ENCODE measurements at places on chromosomes 4 and X. TPM values are rescaled to one million over a fixed set of nuclear protein-coding genes. Genes with fewer than 3 reads are reported as not detected.

GRCh38 chr4:108270466-108271450 is 102.0 kb upstream of the LEF1 start:
- H3K4me1 ChIP-seq: no peaks in the 10 kb centered on the region
- no peaks in the 10 kb centered on the region for H3K36me3 ChIP-seq
- no peak overlapping the region for H3K27ac ChIP-seq
- no peak overlapping the region for H3K4me3 ChIP-seq

DNA sequence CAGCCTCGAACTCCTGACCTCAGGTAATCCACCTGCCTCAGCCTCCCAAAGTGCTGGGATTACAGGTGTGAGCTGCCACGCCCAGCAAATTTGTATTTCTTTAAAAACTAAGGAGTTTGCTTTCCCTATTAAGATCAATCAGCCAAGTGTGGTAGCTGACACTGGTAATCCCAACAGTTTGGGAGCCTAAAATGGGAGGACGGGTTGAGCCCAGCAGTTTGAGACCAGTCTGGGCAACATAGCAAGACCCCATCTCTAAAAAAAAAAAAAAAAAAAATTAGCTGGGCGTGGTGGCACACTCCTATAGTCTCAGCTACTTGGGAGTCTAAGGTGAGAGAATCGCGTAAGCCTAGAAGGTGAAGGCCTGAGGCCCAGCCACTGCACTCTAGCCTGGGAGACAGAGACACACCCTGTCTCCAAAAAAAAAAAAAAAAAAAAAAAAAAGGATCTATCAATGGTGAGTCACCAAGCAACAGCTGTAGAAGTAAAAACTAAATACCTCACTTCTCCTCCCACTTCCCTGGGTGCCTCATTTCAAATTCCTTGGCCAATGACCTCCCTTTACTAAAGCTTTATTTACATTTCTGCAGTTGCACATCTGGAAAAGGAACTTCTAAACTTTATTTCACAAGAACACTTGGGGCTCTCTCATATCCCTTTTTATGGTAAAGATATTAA is 54.5 kb downstream of the LDB2 start:
- no peaks in the 10 kb centered on the region for H3K36me3 ChIP-seq
- H3K4me1 ChIP-seq: no peaks in the 10 kb centered on the region
- no peak overlapping the region for H3K27ac ChIP-seq
- no peak overlapping the region for H3K4me3 ChIP-seq

DNA sequence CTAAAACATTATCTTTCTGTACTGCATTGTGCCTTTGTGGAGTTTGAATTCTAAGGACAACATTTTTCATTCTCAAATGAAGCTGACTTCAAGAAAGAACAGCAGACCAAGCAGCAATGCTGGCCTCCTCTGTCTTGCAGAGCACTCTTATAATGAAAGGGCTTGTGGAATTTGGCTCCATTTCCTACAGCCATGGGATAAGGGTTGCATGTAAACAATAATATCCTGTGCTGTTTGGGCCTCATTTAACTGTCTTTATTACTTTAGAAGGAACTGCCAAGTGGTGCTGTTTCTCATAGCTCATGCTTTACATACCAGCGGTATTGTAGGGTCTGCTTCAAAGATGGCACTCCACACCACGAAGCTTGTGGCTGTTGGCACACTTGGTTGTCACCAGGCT is 111.4 kb upstream of the EOLA2 start:
- no peak overlapping the region for H3K4me3 ChIP-seq
- no peak overlapping the region for H3K27ac ChIP-seq
- no peak for DNase-seq

DNA sequence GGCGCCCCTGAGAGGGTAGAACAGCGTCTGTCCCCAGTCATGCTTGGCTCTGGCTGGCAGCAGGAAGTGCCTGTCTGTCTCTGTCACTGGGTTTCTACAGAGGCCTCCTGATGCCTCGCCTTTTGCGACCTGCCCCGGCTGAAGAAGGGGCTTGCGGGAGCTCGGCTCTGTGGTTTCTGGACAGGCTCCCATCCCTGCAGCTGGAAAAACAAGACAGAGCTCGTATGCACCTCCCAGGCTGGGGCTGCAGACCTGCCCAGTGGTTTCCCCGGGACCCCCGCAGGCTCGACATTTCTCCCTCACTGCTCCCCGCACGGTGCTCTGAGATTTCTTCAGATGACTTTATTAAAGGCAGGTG is 57.0 kb upstream of the SORCS2 start:
- H3K36me3 ChIP-seq: no peaks in the 10 kb centered on the region
- no peak overlapping the region for H3K27ac ChIP-seq
- H3K4me3 ChIP-seq: no peak overlapping the region
- no peak for DNase-seq
- no peaks in the 10 kb centered on the region for H3K4me1 ChIP-seq

GRCh38 chr4:86661006-86661405 is 66.9 kb downstream of the PTPN13 start:
- H3K4me1 ChIP-seq: peaks cover 9% of the 10 kb centered on the region
- H3K27ac ChIP-seq: no peak overlapping the region
- H3K4me3 ChIP-seq: no peak overlapping the region
- H3K27me3 ChIP-seq: no peaks in the 10 kb centered on the region
- DNase-seq: no peak

Gene ING2
- 16.1 TPM for total RNA-seq

DNA sequence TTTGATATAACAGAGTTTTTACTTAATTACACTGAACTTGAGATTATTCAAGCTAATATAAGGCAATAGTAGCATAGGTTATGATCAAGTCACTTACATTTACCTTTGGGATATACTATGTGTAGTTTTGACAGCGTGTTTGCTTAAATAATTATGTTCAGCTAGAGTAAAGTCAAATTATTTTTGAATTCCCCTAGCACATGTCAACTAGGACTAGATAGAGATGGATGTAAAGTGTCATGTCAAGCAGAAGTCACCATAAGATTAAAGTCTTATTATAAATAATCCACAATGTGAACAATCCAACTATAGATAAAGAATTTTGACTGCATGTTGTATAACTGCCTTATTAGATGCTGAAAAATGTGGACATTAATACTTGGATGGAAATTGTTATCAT is 665.2 kb downstream of the GRID2 start:
- no peak for DNase-seq
- H3K27ac ChIP-seq: no peak overlapping the region
- no peaks in the 10 kb centered on the region for H3K36me3 ChIP-seq
- no peak overlapping the region for H3K4me3 ChIP-seq
- H3K4me1 ChIP-seq: no peaks in the 10 kb centered on the region
- H3K27me3 ChIP-seq: no peaks in the 10 kb centered on the region

Gene GC
- 2.5 TPM for total RNA-seq

Gene VCX2
- not detected for total RNA-seq

DNA sequence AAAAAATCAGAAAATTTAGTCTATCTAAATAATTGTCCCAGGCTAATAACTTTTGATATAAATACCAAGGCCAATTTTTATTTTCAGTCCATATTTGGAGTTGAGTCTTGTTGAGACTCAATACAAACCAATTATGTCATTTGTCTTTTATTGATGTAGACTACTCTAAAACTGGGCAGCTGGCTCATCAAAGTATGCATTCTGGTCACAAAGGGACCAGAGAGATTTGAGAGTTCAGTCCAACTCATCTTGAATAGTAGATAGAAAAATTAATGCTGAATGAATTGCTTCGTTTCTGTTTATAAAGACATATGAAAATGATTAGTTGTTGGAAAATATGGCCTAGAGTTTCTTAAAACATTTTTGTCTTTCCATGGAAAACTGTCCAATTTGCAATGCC is 412.5 kb upstream of the KLHL4 start:
- DNase-seq: no peak
- H3K27me3 ChIP-seq: no peaks in the 10 kb centered on the region
- H3K4me1 ChIP-seq: no peaks in the 10 kb centered on the region
- H3K27ac ChIP-seq: no peak overlapping the region
- H3K36me3 ChIP-seq: no peaks in the 10 kb centered on the region
- H3K4me3 ChIP-seq: no peak overlapping the region

GRCh38 chr4:86975927-86976326 is 41.1 kb downstream of the AFF1 start:
- peaks cover 58% of the 10 kb centered on the region for H3K4me1 ChIP-seq
- peaks cover 5% of the 10 kb centered on the region for H3K36me3 ChIP-seq
- H3K27me3 ChIP-seq: no peaks in the 10 kb centered on the region
- H3K27ac ChIP-seq: peak overlapping the region; percentile 50
- no peak overlapping the region for H3K4me3 ChIP-seq

Gene KLB
- 0.09 TPM for total RNA-seq

DNA sequence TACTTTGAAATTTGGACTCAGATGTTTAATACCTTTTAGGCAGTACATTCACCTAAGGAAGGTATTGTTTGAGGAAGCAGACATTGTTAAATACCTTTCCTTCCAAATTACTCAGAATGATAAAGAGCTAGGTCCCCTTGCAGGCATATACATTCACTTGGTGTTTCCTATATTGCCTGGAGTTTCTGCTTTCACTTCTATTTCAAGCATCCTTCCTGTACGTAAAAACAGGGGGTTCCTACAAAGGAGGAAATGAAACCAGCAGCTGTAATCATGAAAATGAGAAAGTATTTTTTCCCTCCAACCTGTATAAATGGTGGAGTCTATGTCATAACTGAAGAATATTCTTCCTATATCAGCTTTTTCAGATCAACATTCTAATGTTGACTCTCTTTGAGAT is 90.4 kb upstream of the RASGEF1B start:
- H3K36me3 ChIP-seq: no peaks in the 10 kb centered on the region
- H3K4me1 ChIP-seq: peaks cover 32% of the 10 kb centered on the region
- no peaks in the 10 kb centered on the region for H3K27me3 ChIP-seq
- no peak overlapping the region for H3K4me3 ChIP-seq
- no peak for DNase-seq

Gene TCEANC
- total RNA-seq: 1.7 TPM

DNA sequence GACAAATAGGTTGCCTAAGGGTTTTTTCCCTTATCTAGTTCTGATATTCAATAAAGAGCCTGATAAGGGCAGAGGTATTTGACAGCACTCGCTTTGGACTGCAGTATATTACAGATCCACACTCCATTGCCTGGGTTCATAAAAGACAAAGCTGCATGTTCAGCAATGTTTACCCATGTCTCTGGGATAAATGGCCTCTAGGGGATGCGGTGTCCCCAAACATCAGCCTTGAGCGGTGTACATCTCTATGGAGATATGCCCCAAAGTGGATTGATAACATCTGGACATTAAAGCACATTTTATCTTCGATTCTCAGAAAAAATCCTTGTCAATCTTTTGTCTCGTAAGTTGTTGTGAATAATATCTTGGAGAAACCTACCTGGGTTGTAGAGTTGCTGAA is 660.8 kb upstream of the AADAT start:
- H3K27ac ChIP-seq: no peak overlapping the region
- H3K4me1 ChIP-seq: no peaks in the 10 kb centered on the region
- H3K27me3 ChIP-seq: no peaks in the 10 kb centered on the region
- no peaks in the 10 kb centered on the region for H3K36me3 ChIP-seq
- DNase-seq: no peak

DNA sequence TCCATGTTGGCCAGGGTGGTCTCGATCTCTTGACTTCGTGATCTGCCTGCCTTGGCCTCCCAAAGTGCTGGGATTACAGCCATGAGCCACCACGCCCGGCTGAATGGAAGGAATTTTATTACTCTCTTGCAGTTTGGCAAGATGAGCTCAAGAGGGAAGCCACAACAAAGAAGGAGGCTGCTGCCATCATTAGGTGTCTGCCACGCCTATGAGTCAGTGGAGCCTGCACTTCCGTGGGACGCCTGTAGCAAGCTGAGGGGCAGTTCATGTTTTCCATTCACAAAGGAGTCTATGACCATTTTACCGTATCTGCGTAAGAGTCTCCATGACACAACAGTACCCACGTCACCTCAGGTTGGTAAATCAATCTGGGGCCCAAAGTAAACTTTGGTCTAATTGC is 51.2 kb upstream of the CHRNA9 start:
- H3K27ac ChIP-seq: no peak overlapping the region
- no peaks in the 10 kb centered on the region for H3K27me3 ChIP-seq
- H3K36me3 ChIP-seq: no peaks in the 10 kb centered on the region
- H3K4me1 ChIP-seq: no peaks in the 10 kb centered on the region

DNA sequence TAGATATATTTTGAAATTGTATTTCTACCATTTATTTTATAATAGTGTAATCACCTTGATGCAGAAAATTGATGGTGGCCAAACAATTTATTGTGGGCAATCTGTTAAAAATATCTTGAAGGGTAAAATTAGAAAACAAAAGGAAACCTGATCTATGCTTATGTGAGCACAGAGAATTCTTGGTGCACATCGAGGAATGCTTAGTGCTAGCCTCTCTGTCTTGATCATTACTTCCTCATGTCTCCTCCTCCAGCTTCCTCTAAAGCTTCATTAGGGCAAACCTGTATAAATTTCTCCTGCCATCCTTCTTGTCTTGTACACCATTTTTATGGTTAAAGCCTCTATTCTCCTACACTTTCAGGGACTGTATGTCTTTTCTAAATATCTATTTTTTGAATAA is 725.8 kb downstream of the RAPGEF2 start:
- no peak overlapping the region for H3K4me3 ChIP-seq
- no peak overlapping the region for H3K27ac ChIP-seq
- no peaks in the 10 kb centered on the region for H3K27me3 ChIP-seq
- H3K4me1 ChIP-seq: peaks cover 6% of the 10 kb centered on the region
- DNase-seq: no peak

DNA sequence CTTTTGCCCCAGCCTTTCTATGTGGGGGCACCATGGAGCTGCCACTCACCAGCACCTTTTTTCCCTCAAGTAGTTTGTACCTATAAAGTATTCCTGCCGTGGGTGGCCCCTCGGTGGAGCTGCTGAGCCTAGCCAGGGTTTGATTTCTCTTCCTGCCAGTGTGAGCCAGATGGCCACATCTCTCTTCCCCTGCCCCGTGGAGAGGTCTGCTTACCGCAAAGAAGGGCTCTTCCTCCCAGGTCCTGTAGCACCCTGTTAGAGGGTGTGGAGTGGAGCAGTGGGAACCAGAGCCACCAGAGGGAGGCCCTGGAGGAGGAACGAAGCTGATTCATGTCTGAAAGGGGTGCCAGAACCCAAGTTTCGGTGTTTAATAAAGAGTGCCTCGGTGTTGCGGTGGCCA is 95.4 kb downstream of the PTTG2 start:
- H3K4me1 ChIP-seq: peaks cover 2% of the 10 kb centered on the region
- H3K4me3 ChIP-seq: no peak overlapping the region
- no peak for DNase-seq
- H3K36me3 ChIP-seq: no peaks in the 10 kb centered on the region

DNA sequence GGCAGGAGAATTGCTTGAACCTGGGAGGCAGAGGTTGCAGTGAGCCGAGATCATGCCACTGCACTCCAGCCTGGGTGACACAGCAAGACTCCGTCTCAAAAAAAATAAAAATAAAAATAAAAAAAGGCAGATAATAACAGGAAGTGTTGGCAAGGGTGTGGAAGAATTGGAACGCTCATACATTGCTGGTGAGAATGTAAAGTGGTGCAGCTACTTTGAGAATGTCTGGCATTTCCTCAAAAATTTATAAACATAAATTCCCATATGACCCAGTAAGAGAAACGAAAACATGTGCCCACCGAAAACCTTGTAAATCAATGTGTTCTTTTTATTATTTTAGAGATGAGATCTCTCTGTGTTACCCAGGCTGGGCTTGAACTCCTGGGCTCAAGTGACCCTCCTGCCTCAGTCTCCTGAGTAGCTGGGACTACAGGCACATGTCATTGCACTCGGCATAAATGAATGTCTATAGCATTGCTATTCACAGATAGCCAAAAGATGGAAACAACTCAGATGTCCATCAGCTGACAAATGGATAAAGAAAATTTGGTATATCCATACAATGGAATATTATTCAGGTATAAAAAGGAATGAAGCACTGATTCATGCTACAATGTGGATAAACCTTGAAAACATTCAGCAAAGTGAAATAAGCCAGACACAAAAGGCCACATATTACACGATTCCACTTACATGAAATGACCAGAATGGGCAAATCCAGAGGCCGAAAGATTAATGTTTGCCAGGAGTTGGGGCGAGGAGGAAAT is 63.7 kb upstream of the PLAC1 start:
- H3K36me3 ChIP-seq: peaks cover 4% of the 10 kb centered on the region
- H3K4me3 ChIP-seq: no peak overlapping the region
- no peak overlapping the region for H3K27ac ChIP-seq
- no peak for DNase-seq
- peaks cover 10% of the 10 kb centered on the region for H3K4me1 ChIP-seq
- H3K27me3 ChIP-seq: no peaks in the 10 kb centered on the region

Gene CXCL9
- not detected for total RNA-seq

All from Calu3 (cell line).